GM23248 (cell line): ENCODE measurements at places on chromosomes 12 and 14. TPM values are rescaled to one million over a fixed set of nuclear protein-coding genes. Genes with fewer than 3 reads are reported as not detected.

Gene ANO4
- polyA plus RNA-seq = 6.3 and 7.6 TPM in 2 replicates

Gene ACOT6
- polyA plus RNA-seq = not detected in 2 replicates

Gene BCL11B
- not detected in 2 replicates for polyA plus RNA-seq

Gene C14orf180
- polyA plus RNA-seq = not detected in 2 replicates

GRCh38 chr12:99332936-99333591, 314.5 kb upstream of the GARIN6 start:
- no peak for DNase-seq

DNA sequence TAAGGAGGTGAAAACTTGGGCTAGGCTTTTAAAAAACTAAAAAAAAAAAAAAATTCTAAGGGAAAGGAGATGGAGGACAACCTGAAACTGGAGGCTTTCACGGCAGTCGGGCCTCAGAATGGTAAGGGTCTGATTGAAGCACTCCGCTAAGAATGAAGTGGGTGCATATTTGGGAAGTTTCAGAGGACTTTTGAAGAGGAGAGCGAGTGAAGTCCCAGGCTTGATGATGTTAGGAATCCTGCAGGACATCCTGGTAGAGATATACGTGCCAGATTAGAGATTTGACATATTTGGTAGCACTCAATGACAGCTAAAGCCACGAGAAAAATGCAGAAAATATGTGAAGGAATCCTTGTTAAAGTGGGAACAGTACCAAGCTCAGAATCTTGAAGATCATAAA, 186.2 kb downstream of the SNAPC1 start:
- no peak for DNase-seq
